Nasal cavity respiratory epithelium epithelial cell of viscerocranial mucosa (primary cell): ENCODE measurements at places on chromosomes 6 and 20. TPM values are rescaled to one million over a fixed set of nuclear protein-coding genes. Genes with fewer than 3 reads are reported as not detected.

GRIK2 gene
- total RNA-seq, result 0.21 and 0.34 TPM in 2 replicates

WFDC10B gene
- total RNA-seq, result not detected in 2 replicates

APOBEC2 gene
- not detected in 2 replicates for total RNA-seq

MCCD1 gene
- total RNA-seq, result not detected in 2 replicates

GPX5 gene
- total RNA-seq, result not detected in 2 replicates

GPRC6A gene
- total RNA-seq, result not detected in 2 replicates

DEFB129 gene
- total RNA-seq, result not detected in 2 replicates

ARMC12 gene
- 0.57 and 1.0 TPM in 2 replicates for total RNA-seq

LINC00237 gene
- total RNA-seq, result not detected in 2 replicates

SCUBE3 gene
- not detected in 2 replicates for total RNA-seq

PSORS1C2 gene
- total RNA-seq, result not detected in 2 replicates

SDCBP2 gene
- total RNA-seq, result 23.1 and 65.3 TPM in 2 replicates

TMEM244 gene
- not detected in 2 replicates for total RNA-seq

RBPJL gene
- not detected in 2 replicates for total RNA-seq

AVP gene
- not detected in 2 replicates for total RNA-seq

PI16 gene
- total RNA-seq, result not detected in 2 replicates

KHDC1L gene
- total RNA-seq, result not detected in 2 replicates

PPP1R16B gene
- under 0.01 and 0.21 TPM in 2 replicates for total RNA-seq

SLC17A2 gene
- total RNA-seq, result not detected in 2 replicates

SSTR4 gene
- total RNA-seq, result not detected in 2 replicates

SIRT5 gene
- total RNA-seq, result 13.7 and 17.5 TPM in 2 replicates

PAX1 gene
- not detected in 2 replicates for total RNA-seq

LTA gene
- total RNA-seq, result not detected in 2 replicates

CD40 gene
- total RNA-seq, result 5.1 and 13.8 TPM in 2 replicates

BAG2 gene
- 3.8 and 5.1 TPM in 2 replicates for total RNA-seq

CNR1 gene
- total RNA-seq, result not detected in 2 replicates

FOXF2 gene
- total RNA-seq, result 0.68 TPM in 1 of 2 replicates, not detected in the other

NQO2 gene
- 14.0 and 26.6 TPM in 2 replicates for total RNA-seq

SEMG1 gene
- total RNA-seq, result not detected in 2 replicates

TPX2 gene
- total RNA-seq, result 2.6 and 3.1 TPM in 2 replicates

SLC32A1 gene
- total RNA-seq, result not detected in 2 replicates

RAB5IF gene
- 112 and 136 TPM in 2 replicates for total RNA-seq

TRMT11 gene
- 27.8 and 28.7 TPM in 2 replicates for total RNA-seq

EFCAB8 gene
- total RNA-seq, result 0.36 and 0.68 TPM in 2 replicates

IRF4 gene
- under 0.01 TPM in 1 of 2 replicates, not detected in the other for total RNA-seq

SIRPA gene
- total RNA-seq, result 8.5 and 30.3 TPM in 2 replicates

ANKRD66 gene
- not detected in 2 replicates for total RNA-seq

HLA-DQB2 gene
- total RNA-seq, result not detected in 2 replicates

IFNGR1 gene
- total RNA-seq, result 101 and 264 TPM in 2 replicates

ZC2HC1B gene
- not detected in 2 replicates for total RNA-seq

NMBR gene
- total RNA-seq, result under 0.01 TPM in 1 of 2 replicates, not detected in the other
